Dermis blood vessel endothelial cell (primary cell): ENCODE measurements at places on chromosomes 12 and 14.

DNA sequence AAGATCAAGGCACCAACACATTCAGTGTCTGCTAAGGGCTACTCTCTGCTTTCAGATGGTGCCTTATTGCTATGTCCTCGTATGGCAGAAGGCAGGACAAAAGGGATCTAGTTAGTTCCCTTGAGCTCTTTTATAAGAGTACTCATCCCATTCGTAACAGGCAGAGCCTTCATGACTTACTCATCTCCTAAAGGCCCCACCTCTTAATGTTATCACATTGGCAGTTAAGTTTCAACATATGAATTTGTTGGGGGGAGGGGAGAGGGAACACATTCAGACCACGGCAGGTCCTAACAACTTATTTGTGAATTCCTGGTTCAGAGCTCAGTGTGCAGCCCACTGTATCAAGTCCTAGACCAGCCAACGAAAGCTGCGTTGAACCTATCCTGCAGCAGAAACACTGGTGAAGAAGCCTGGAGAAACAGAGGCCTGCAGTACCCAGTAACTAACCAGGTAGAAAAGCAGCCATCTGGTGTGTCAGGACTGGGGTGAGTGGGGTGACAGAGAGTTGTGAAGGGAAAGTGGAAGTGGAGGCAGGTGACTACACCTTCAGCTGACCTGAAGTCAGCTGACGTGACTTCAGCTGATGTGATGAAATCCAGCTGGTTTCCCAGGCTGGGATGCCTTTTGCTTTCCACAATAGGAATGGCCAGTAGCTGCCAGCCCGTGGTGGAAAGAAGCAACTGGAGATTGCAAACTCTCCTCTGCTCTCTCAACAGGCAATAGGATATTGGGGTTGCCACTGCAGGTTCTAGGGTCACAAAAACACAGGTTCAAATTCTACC, 101.6 kb upstream of the PLXNC1 start:
- DNase-seq = no peak

GRCh38 chr14:75491376-75491978, 30.8 kb upstream of the BATF start:
- no peak for DNase-seq

GRCh38 chr12:109836916-109837315, 3.7 kb upstream of the TRPV4 start:
- no peak for DNase-seq

DNA sequence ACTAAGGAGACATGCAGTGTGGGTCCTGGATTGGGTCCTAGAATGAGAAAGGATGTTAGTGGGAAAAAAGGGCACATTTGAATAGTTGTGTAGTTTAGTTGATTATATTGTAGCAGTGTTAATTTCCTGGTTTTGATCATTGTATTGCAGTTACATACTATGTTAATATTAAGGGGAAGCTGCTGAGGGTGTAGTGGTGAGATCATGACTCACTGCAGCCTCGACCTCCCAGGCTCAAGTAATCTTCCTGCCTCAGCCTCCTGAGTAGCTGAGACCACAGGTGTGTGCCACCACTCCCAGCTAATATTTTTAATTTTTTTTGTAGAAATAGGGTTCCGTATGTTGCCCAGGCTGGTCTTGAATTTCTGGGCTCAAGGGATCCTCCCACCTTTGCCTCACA, 21.7 kb downstream of the BORCS5 start:
- no peak for DNase-seq

GRCh38 chr12:115332945-115333344, 649.0 kb upstream of the TBX3 start:
- no peak for DNase-seq

- DNase-seq = no peak
Measured at GRCh38 chr14:68397371-68397811, 395.5 kb downstream of the ZFP36L1 start.
